Stomach (tissue), 19 donors: ENCODE measurements at places on chromosomes 1 and 21.
A peak's percentile ranks its signal among the peaks of the same experiment; 100 is the strongest.

- DNase-seq, result no peak
Observed at GRCh38 chr1:204250428-204251030, 36.7 kb upstream of the GOLT1A start.

GRCh38 chr1:94660258-94660657 lies 118.7 kb upstream of the F3 start:
- DNase-seq, result no peak

DNA sequence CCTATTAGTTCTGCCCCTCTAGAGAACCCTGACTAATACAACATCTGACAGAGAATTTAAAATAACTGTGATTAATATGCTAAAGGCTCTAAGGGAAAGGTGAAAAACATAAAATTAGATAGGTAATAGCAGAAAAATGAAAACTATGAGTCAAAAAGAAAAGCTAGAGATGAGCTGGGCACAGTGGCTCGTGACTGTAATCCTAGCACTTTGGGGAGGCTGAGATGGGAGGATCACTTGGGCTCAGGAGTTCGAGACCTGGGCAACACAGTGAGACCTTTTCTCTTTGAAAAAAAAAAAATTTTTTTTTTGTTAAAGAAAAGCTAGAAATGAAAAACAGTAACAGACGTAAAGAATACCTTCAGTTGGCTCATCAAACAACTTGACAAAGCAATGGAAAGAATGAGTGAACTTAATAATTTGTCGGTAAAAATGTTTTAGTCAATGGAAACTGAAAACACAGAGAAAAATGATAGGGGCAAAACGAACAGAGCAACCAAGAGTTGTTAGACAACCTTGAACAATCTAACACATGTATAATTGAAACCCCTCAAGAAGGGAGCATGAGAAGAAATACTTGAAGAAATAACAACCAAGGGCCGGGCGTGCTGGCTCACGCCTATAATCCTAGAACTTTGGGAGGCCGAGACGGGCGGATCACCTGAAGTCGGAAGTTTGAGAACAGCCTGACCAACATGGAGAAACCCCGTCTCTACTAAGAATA lies 132.9 kb upstream of the GFI1 start:
- no peak for DNase-seq

- DNase-seq, result no peak
Observed at GRCh38 chr21:38289705-38290485, 33.1 kb downstream of the KCNJ15 start.

GRCh38 chr1:6471970-6472368 lies 6.0 kb upstream of the TNFRSF25 start:
- peak; percentile 94 for DNase-seq

- DNase-seq, result no peak
Observed at GRCh38 chr1:11851180-11851579, 3.6 kb upstream of the NPPA start.

GRCh38 chr1:111955755-111956154 lies 33.7 kb downstream of the KCND3 start:
- DNase-seq, result no peak

- peak; percentile 23 for DNase-seq
Observed at GRCh38 chr21:45276596-45276995, 11.1 kb downstream of the POFUT2 start.

DNA sequence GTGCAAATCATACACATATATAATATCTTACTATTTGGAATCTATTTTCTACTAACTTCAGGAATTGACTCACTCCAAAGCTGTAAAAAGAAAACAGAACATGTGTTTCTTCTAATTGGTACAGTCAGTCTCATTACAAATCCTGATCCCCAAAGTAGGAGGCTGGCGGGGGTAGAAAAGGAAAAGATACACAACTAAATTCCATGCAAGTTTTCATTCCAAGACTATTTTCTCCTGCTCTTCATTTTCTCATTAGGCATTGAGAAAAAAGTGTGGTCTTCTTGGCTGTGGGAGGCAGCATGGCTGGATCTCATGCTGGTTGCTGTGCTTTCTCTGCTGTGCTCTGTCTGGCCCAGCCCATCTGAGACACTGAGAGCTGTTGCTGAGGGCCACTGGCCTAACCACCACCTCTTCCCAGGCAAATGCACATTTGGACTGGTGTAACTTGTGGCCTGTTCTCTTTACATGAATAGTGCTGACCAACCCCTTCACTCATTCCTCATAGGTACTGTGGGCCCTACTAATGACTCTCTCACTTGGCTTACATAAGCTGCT lies 1107.5 kb upstream of the B3GALT2 start:
- DNase-seq, result no peak

DNA sequence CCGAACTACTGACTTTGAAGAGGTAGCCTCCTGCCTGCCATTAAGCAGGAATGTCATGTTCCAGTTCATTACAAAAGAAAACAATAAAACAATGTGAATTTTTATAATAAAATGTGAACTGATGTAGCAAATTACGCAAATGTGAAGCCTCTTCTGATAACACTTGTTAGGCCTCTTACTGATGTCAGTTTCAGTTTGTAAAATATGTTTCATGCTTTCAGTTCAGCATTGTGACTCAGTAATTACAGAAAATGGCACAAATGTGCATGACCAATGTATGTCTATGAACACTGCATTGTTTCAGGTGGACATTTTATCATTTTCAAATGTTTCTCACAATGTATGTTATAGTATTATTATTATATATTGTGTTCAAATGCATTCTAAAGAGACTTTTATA lies 159.8 kb upstream of the SGIP1 start:
- DNase-seq, result no peak

- no peak for DNase-seq
Observed at GRCh38 chr1:160357286-160358002, 9.4 kb upstream of the NHLH1 start.

DNA sequence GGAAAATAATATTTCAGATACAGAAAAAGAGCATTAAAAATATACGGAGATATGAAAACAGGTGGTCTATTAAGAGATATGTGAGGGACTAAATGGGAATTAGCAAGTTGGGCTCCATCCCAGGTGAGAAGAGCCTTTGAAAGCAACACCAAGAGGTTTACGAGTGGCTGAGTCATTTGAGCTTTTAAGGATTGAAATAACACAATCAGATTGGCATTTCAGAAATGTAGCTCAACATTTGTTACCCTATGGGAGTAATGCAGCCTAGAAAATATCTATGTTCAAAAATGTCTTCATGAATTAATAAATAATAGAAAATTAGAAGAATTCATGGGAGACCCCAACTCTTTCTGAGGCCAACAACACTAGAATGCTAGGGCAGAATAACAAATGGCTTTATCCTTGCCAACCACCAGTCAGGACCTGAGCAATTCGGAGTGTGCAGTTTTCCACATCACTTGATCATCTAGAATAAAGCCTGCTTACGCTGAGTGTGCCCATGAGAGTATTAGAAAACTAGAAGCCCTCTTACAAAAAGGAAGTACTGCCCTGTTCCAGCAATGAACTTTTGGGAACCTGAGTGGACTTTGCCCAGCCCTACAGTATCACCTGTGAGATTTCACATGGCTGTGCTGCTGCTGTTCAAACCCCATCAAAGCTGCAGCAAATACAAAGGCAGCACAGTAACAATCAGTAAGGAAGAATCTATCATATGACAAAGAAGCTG lies 538.0 kb upstream of the CAMK1G start:
- DNase-seq, result no peak

DNA sequence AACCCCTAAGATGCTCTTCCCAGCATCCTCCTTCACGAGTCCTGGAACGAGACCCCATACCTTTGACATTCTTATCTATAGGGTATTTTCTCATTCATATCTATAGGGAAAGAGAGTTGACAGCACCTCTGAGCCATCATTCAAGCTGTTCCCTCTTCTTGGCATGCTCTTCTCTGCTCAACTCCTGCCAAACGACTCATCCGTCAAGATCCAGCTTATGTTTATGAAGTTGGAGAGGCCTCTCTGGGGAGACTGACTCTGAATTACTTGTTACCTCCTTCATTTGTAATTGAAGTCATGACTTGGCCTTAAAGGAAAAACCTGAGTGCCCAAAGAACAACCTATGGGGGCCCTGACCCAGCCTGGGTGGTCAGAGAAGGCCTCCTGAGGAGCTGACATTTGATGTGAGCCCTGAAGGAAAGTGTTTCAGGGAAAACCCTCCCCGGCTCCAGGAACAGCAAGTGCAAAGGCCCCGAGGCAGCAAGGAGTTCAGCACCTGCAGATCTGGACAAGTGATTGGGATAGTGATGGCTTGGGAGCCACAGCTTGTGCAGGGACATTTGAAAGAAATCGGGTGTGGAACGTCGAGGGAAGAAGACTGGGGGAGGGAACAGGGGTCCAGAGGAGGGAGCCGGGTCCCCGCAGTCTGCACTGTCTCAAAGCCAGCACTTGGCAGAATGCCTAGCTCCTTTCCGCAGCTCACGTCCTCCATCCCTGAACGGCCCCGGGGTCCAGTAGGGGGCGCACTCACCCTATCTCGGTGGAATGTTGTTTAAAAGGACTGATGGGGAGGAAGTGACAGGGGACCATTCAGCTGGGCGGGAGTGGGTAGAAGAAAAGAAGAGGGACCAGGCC lies 14.0 kb upstream of the CDA start:
- peak; percentile 69 for DNase-seq

DNA sequence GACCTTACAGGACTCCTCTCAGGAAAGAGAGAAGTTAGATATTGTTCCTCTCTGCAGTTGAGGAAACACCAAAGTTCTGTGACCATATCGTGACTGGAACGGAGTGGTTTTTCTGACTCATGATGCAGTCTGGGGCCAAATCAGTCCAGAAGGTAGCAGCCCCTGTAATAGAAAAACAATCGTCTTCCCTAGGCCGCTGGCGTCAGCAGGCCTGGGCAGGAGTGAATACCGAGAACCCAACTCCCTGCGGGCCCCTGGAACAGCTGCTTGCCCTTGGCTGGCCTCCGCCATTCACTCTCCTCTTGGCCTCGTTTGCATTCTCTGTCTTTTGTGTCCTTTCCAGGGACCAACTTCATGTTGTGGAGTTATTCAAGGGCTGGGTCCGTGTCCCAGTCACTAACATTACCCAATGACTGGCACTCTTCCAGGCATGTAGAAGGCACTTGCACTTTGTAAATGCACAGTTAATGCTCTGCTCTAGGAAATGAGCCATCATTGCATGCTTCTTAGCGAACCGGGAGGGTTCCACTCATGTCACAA lies 10.9 kb upstream of the CD101 start:
- DNase-seq, result no peak

- peak; percentile 17 for DNase-seq
Observed at GRCh38 chr21:35737449-35737848, 322.9 kb downstream of the SETD4 start.

GRCh38 chr1:47813970-47814369 lies 183.2 kb downstream of the TRABD2B start:
- DNase-seq, result no peak
